ENCODE measurements at places on chromosomes 2 and 18.

- no peak for DNase-seq
These were observed 11.3 kb downstream of the IL1RN start for GRCh38 chr2:113138428-113139322.

GRCh38 chr2:20145497-20146193 lies 79.3 kb downstream of the SDC1 start:
- DNase-seq, result no peak

- no peak for DNase-seq
These were observed 931.3 kb downstream of the CPS1 start for GRCh38 chr2:211487733-211488132.

- no peak for DNase-seq
These were observed 21.5 kb upstream of the PELI1 start for GRCh38 chr2:64165706-64166105.

DNA sequence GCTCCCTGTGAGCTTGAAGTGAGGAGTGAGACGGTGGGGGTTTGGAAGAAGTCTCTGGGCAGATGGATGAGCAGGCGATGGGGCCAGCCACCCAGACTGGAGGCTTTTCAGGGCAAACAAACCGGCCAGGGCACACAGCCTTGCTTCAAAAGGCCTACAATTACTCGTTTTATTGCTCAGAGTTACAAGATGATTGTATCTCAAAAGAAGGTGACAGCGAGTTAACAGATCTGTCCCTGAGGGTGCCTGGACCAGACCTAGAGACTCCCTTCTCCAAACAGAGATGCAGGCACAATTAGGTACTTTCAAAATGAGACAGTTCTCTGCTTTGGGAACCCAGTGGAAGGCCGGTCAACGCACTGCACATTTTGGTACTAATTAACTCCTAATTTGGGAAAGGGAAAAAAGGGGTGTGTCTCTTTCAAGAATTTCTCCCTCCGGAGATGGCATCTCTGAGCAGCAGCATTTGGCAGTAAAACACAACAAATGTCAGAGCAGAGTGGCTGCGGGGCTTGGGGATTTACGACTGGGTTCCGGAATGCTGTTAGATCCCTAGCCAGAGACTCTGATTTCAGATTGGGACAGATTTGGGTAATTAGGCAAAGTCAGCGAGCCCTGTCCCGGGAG lies 226.7 kb downstream of the TTC32 start:
- no peak for DNase-seq

GRCh38 chr2:191166756-191167445 lies 16.1 kb upstream of the STAT4 start:
- DNase-seq, result no peak

- no peak for DNase-seq
These were observed 65.1 kb upstream of the GPR45 start for GRCh38 chr2:105176429-105176828.

GRCh38 chr2:118535171-118535817 lies 312.2 kb downstream of the EN1 start:
- DNase-seq, result no peak

GRCh38 chr2:217250013-217250524 lies 390.2 kb upstream of the TNP1 start:
- DNase-seq, result no peak

DNA sequence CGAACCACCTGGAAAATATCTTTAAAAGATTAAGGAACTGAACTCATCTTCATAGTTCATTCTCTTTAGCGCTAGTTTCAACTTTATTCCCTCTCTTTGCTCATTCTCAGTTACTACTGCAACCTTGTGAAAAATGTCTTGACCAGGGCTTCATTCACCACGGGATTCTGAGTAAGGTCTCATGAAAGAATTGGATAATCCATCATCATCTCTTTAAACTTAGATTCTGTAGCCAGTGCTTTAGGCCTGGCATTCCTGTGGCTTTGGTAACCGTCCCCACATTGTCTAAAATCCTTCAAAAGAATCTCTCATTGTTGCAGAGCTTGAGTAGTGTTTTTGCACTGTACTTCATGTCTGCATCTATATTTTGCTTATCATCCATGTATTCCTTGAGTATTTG lies 229.5 kb downstream of the ETAA1 start:
- DNase-seq, result no peak

GRCh38 chr18:11284811-11285210 lies 135.4 kb upstream of the PIEZO2 start:
- DNase-seq, result no peak

DNA sequence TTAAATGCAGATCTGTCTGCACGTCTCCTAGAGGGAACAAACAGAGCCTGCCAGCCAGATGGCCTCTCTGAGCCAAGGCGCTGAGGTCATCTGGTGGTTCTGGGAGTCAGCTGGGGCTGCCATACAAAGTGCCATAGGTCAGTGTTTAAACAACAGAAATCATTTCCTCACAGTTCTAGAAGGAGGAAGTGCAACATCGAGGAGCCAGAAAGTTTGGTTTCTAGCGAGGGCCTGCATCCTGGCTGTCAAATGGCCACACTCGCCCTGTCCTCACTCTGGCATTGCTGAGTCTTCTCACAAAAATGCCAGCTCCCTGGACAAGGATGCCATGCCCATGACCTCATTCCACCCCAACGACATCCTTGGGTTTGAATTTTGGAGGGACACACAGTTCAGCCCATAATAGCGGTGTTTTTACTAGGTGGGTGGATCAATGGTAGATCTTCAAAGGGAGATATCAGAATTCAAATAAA lies 59.6 kb downstream of the MYT1L start:
- no peak for DNase-seq

GRCh38 chr2:221708902-221709301 lies 136.8 kb upstream of the EPHA4 start:
- DNase-seq, result no peak

- DNase-seq, result no peak
These were observed 11.4 kb downstream of the MYO5B start for GRCh38 chr18:50183556-50183955.

DNA sequence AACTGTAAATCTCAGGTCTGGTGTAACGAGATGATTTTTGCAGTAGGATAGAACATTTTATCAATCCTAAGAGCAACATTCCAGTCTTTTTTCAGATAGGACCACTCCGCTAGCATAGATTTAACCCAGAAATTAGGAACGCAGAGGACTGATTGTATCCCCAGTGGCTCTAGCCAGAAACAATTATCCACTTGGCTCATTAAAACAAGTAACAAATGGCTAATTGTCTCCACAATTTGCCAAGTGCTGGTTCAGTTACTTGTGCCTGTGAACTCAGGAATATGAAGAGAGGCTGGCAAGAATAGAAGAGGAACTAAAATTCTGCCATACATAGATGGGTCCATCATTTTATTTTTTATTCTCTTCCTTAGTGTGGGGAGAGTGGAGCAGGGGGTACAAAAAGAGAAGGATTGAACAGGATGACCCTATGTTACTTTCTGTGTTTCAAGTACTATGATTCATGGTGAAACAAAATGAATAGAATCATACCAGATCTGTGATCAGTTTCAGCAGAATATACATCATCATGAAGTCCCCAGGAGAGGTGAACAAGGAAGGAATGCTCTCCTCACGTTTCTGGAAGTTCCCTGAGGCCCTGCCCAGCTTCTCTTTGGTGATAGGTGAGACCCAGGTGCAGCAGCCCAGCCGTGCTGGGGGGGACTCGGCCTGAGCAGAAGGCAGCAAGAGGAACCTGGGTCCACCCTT lies 121.6 kb downstream of the ARL4C start:
- no peak for DNase-seq

GRCh38 chr18:13502585-13502984 lies 223.8 kb downstream of the FAM210A start:
- no peak for DNase-seq

DNA sequence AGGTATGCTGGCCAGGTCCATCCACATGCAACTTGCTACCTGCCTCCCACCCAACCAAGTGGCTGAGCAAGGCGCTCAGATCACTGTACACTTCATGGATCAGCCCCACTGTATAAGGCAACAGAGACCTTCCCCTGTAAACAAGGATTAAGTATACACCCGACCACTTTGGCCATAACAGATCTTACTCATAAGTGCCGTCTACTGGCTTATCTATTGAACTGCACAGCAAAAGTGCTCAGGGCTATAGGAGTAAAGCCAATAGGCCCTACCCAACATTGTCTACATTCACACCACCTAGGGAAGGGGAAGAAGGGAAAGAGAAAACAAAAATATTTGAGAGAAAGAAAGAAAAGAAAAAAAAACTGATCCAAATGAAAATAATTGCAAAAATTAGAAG lies 663.9 kb upstream of the LRRTM1 start:
- no peak for DNase-seq

GRCh38 chr2:218396688-218397462 lies 2.8 kb upstream of the CTDSP1 start:
- DNase-seq, result no peak

DNA sequence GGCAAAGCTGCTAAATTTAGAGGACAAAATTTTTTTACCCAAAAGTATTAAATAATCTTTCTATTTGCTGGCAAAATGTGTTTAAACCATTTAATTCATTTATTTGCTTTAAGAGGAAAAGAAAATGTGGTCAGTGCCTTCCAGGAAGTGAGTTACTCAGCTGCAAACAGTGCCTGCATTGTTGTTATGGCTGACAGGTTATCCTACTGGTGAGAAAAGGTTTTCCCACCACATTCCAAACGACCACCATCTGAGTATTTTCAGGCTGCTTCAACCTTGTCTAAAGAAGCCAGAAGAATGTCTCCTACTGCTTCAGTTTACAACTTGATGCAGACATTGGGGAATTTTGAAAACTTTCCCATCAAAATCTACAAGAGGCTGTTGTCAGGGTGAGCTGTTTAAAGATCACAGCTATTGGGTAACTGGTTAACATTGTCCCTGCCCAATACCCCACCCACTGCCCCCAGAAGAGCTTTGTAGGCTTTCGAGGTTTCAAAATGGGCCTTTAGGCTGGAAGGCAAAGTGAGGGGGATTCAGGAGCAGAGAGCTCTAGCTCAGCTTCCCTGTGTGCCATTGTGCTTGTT lies 461.3 kb upstream of the FANCL start:
- DNase-seq, result no peak

DNA sequence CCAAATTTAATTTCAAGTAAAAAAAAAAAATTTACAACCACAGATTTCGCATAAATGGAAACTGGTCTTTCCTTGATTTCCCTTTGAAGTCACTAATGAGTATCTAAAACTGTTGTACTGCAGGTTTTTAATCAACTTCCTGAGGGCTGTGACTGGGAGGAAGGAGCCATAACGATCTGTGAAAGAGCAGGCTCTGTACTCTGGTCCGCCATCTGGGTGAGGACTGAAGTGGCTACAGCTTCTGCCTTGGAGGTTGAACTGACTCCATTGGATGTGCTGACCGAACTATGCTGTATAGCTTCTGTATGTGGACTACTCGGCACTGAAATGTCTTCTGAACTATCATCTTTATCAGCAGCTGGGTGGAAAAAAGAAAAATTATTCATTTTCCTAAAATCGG lies 69.3 kb upstream of the CHN1 start:
- DNase-seq, result no peak

GRCh38 chr2:234372506-234372905 lies 124.4 kb downstream of the ARL4C start:
- DNase-seq, result no peak

- no peak for DNase-seq
These were observed 27.5 kb upstream of the CHRNA1 start for GRCh38 chr2:174791746-174792280.

DNA sequence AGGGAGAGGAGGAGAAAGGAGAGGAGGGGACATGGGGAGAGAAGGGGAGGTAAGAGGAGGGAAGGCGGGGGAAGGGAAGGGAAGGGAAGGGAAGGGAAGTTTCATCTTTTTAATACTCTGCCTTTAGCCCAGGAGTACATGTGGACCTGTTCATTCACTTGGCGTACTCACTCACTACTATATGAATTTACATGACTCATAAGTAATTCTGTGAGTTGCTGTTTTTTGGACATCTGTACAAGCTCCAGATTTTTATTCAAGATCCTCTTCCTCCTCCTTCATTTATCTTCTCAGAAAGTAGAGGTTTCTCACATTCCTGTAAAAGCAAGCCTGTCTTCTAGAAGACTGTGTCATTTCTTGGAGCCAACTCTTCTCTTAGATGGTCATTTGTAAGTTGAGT lies 84.6 kb downstream of the RDH14 start:
- DNase-seq, result no peak

GRCh38 chr2:46826569-46827245 lies 88.9 kb downstream of the MCFD2 start:
- no peak for DNase-seq

- no peak for DNase-seq
These were observed 448.4 kb upstream of the GCFC2 start for GRCh38 chr2:76159042-76159648.

- DNase-seq, result no peak
These were observed 125.7 kb upstream of the HAAO start for GRCh38 chr2:42918041-42918440.

DNA sequence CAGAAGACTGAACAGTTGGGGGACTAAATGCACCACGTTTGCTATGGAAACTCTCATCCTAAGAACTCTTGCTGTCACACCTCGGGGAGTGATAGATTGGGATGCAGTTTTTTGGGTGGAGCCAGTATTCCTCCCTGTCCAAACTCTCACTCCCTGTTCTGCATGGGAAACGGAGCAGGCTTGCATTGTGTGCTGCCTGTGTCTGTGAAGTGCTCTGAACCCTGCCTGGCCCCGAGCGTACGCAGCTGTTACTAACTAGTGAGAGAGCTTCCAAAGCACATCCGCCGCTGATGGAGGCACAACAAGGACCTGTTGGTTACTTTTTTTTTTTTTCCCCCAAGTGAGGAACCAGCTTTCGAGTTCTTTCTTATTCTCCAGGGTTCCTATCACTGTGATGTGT lies 195.5 kb downstream of the ANAPC1 start:
- DNase-seq, result no peak

GRCh38 chr2:171086352-171087290 lies 74.1 kb downstream of the TLK1 start:
- no peak for DNase-seq

DNA sequence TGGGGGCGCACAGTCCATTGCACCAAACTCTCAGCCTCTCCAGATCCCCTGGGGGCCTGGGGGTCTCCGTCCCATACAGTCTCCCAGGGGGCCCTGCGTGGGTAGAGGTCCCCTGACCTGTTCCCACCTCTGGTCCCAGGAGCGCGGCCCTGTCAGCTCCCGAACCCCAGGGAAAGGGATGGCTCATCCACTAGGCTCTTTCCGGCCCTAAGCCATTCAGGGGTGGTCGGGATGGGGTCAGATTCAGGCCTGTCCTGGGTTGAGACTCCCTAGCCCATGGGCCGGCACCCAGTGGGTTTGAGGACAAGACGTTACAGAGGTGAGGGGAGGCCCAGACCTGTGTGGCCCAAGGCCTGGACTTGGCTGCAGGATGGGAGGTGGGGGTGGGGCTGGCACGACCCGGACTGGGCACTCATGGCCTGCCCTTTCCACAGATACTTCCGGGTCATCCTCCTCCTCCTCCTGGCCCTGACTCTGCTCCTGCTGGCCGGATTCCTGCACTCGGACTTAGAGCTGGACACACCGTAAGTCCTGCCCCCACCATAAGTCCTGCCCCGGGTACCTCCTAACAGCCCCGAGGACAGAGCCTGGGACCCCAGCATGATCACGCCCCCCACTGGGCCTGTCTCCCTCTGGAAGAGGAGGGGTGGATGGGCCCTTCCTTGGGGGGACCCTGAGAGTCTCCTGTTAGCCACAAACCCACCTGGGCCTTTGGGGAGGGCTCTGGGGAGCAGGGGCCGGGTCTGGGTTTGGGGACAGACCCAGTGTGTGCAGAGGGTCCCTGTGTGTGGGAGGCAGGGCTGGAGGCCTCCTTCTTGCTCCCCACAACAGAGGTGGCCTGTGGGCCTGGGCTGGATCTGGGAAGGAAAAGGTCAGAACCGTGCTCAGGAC lies 10.1 kb upstream of the NEU4 start:
- DNase-seq, result no peak

All from stimulated activated CD4-positive, alpha-beta T cell treated with anti-CD3 and anti-CD28 coated beads, Interleukin-12 subunit alpha, Interleukin-12 subunit beta, amount 100 ng/mL, for 48 hours (primary cell).